Mucosa of gallbladder (tissue), 1 donor: ENCODE measurements at places on chromosomes 2 and 18. TPM values are rescaled to one million over a fixed set of nuclear protein-coding genes. Genes with fewer than 3 reads are reported as not detected.

CELF4 gene
- total RNA-seq, result 3.8 TPM

IGFBP2 gene
- 27.7 TPM for total RNA-seq

DNA sequence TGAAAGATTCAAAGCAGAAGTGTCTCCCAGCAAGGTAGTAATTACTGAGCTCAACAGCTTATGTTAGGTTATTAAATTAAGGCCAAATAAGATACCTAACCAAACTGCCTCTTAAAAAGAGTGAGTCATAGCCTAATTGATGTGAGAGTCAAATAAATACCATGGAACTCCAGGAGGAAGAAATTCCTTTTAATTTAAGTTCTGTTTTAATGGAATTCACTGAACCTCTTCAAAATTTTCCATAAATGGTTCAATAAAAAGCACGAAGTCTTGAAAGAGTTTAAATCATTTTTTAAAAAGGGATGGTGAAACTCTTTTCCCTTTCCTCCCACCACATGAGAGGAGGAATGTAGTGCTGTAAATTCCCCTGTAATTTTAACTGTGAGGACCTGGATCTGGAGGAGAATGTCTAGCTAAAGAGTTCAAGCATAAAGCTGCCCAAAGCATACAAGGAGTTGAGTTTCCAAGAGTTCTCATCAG, 180.8 kb upstream of the MMADHC start:
- no peak for DNase-seq

DNA sequence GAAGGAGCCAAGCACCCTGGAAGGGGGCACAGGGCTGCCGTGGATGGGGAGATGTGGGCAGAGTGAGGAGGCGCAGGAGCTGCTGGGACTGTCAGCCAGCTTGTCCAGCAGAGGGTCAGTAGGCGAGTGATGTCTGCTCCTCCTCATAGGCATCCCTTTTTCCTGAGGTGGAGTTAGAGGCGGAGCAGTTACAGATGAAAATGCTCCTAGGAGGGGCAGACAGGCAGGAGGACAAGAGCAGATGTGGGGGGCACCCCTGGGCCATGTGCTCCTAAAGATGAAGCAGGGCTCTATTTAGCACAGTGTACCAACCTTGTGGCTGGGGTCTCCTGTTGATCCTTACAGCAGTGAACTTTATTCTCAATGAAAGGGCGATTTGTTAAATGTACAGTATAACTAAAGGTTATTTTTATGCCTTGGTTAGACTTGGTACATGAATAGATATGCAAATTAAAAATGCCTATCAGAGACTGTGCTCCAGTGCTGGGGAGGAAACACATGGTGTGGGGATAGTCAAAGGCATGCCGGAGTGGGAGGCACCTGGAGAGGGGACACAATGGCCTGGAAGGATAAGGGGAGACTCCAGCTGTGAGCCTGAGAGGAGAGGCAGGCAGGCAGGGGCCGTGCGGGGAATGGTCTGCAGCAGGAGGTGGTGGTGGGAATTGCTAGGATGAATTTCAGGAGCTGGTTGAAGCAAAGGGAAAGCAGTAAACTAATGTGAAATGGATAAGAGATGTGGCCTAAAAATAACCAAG, 175.3 kb downstream of the CLIP4 start:
- DNase-seq, result no peak

GRCh38 chr2:191276792-191277465, 31.7 kb downstream of the MYO1B start:
- no peak for DNase-seq

DNA sequence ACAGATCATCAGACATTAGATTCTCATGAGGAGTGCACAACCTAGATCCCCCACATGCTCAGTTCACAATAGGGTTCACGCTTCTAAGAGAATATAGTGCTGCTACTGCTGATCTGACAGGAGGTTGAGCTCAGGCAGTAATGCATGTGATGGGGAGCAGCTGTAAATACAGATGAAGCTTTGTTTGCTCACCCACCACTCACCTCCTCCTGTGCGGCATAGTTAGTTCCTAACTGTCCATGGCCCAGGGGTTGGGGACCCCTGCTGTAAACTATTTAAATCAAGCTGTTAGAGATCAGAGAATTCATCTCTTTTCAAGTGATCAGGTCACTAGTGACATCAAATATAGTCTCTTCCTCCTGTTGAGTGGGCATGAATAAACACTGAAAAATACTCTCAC, 88.8 kb upstream of the ACVR2A start:
- no peak for DNase-seq

- no peak for DNase-seq
These were observed 124.1 kb downstream of the ANKRD30BL start for GRCh38 chr2:132037527-132038178.

DNA sequence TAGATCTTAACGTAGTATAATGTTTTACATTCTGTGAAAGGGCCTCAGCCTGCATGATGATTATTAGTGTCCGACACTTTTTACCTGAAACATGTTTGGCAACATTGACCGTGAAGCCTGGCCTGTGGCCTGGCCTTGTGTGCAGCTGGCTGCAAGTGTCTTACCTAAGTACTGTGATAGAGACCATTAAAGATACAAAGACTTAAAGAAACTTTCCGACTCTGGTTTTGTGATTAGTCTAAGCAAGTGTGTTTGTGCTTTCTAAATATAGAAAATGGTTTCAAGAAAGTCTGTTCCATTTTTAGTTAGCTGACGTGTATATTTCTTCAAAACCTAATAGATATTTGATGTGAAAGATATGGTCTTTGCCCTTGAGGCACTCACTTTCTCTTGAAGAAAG, 601.8 kb downstream of the LRP1B start:
- no peak for DNase-seq

DNA sequence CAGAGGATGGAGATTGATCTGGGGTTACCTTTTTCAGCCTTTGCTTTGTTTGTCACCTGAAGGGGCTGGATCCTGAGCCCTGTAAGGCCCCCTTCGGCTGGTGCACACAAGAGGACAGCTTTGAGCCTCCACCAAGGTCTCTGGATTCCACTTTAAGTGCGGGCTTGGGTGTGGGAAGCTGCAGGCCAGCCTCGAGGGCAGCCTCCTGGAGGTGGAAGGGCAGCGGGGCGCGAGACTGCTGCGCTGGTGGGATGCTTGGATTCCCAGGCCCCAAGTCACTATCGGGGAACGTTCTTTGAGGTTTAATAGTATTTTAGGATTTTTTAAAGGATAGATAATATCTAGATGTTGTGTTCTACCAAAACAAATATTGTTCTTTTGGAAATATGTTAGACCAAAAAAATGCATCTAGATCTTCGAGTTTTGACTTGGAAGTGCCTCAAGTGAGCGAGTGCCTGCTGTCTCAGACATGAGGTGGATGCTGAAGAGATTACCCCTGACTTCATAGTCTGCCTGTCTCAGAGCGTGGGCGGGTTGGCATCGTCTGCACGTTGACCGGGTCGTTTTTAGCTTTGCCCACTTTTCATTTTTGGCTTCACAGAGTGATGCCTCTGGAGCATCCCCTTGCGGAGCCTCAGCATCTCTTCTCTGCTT, 113.8 kb downstream of the AGAP1 start:
- no peak for DNase-seq

- DNase-seq, result no peak
These were observed 708.5 kb upstream of the SLC8A1 start for GRCh38 chr2:41160439-41160838.

DNA sequence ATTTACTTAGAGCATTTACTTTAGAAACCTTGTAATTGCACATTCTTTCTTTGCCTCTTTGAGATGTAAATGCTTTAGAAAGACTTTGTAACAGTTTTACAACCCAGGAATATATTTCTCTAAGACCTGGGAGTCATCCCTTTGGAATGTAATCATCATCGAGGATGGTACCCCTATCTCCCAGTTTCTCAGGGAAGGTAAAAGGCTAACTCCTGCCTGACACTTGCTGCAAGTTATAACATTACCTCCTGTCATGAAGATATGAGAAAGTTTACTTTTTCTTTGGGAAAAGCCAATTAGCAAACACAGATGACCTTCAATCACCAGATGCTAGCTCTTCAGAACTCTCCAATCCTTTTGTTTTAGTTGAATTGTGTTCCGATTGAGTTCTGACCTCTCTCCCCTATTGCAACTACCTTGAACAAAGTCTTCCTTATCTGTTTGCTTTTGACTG, 420.3 kb upstream of the FSIP2 start:
- no peak for DNase-seq

DNA sequence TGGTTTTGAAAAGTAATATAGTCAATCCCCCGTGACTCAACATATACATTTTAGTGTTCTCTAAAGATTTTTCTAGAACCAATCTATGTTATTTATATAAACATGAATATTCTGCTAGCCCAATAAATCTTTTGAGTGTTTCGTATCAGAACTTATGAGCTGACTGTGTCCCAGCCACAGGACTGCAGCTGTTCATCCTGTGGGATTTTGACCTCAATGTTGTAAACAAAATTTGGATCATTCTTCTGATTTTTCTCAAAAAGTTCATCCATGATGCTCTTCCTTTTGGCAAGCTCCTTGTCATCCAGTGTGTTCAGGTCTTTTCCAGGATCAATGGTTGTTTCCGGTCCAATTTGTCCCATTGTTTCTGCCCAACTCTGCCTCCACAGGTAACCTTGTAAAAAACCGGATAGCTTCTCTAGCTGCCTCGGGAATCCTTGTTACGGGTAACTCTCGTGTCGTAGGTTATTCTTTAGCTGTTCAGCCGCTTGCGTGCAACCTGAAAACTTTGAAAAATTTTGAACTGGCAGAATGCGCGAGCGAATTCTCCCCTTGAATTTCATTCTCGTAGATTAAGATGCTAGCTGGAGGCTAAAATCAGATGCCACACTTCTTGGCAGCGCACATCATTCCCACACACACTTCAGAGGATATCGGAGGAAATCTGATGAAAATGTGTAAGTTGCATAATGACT, 195.2 kb downstream of the SH3BP4 start:
- no peak for DNase-seq
